Suprapubic skin (tissue), 4 donors: ENCODE measurements at places on chromosomes 2 and 18.

DNA sequence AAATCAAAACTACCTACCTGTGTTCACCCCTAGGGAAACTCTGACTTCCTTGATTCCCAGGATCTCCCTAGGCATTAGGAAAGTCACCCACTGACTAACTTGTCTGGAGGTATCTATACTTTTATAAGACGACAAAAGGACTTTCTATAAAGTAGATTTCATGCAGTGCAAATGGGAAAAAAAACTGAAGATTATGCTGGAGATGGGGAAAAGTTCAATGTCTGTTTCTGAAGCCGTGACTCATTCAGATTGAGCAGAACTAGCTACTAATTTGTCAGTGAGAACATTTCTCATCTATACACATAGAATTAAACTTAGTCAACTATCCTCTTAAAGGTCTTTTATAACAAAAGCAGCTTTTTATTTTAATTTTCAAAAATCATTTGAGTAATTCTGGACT lies 6.0 kb downstream of the SEPTIN10 start:
- no peak for DNase-seq

DNA sequence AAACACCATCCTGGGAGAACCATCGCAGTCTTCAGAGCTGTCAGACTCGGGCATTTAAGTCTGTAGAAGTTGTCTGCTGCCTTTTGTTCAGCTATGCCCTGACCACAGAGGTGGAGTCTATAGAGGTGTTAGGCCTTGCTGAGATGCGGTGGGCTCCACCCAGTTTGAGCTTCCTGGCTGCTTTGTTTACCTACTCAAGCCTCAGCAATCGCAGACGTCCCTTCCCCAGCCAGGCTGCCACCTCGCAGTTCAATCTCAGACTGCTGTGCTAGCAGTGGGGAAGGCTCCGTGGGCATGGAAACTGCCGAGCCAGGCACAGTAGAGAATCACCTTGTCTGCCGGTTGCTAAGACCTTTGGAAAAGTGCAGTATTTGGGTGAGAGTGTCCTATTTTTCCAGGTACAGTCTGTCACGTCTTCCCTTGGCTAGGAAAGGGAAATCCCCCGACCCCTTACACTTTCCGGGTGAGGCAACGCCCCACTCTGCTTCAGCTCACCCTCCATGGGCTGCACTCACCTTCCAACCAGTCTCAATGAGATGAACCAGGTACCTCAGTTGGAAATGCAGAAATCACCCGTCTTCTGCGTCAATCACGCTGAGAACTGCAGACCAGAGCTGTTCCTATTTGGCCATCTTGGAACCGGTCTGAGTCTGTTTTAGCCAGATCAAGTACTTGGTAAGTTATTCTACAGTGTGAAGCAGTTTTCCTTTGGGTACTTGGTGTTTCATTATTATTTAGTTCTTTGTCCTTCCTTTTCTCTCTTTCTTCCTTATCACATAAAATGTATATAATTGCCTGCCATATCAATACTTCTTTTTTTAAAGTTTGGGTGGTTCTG lies 71.5 kb downstream of the CDC42EP3 start:
- DNase-seq, result no peak

DNA sequence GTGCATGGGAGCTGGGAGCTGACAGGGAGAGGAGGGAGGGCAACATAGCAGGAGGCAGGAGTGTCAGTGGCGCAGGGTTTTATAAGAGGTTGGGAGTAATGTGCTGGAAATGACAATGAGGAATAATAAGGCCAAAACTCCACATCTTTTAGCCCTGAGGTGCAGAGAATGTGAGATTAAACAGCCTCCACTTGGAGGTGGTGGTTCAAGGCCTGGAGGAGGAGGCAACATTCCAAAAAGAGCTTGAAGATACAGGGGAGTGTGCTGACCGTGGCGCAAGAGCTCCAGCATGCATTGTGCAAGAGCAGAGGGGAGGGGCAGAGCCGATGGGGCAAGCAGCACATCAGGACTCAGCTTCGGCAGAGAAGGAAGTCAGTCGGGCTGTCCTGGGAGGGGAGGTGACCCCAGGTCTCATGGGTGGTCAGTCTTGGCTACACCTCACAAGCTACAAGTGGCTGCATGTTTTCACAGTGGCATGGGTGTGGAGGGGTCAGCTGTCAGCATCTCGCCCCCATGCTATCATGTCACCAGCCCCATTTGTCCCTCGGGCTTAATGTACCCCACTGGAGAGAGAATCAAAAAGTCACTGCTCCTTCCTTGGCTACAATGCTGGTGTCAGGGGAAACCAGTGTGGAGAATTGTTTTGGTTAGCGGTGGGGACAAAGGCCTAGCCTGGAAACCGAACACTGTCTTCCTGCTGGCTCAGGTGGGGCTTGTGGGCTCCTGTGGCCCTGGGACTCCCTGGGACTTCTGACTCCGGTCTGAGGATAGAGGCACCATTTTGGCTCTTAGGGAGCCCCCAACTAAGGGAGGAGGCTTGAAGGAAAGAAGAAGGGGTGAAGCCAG lies 208.0 kb downstream of the ZFP36L2 start:
- peak; percentile 94 for DNase-seq

DNA sequence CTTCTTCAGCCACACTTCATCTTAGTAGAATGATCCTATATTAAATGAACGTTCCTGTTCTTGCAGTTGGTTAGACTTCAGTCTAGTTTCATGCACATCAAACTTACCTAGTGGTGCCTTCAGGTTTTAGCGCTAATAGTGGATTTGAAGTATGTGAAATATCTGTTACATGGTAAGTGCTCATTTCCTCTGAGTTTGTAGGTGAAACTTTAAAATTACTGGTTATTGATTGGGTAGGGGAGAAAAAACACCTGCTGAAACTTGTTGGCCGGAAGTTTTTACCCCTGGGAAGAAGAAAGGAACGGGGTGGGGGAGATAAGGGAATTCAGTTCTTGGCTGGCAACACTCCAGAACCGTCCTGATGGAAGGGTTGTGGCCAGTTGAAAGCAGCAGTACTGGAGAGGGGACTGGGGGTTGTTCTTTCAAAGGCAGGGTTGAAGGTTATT lies 112.8 kb downstream of the SPTBN1 start:
- DNase-seq, result no peak

GRCh38 chr2:5164776-5165525 lies 527.2 kb upstream of the SOX11 start:
- DNase-seq, result no peak

GRCh38 chr2:127083819-127084503 lies 23.0 kb downstream of the BIN1 start:
- DNase-seq, result peak; percentile 89

GRCh38 chr2:219429958-219430606 lies 4.6 kb upstream of the SPEG start:
- no peak for DNase-seq

DNA sequence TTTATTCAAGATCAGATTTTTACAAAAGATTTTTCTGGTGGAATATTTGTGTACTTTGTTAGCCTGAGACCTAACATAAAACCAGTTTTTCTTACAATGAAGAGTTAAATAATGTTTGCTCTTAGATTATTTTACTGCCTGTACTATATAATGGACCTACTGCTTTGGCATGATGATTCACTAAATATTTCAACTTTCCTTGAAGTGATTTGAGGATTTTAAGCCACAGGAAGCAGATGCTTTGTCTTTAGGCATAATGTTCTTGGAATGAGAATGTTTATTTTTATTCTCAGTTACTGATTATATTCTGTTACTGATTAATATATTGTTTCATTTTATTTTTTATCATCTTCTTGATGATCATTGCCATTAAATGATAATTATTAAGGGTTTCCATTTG lies 175.3 kb upstream of the LRP1B start:
- no peak for DNase-seq

GRCh38 chr2:197975931-197976519 lies 171.6 kb downstream of the PLCL1 start:
- DNase-seq, result no peak

GRCh38 chr2:235049719-235050118 lies 97.9 kb downstream of the SH3BP4 start:
- peak; percentile 73 for DNase-seq

DNA sequence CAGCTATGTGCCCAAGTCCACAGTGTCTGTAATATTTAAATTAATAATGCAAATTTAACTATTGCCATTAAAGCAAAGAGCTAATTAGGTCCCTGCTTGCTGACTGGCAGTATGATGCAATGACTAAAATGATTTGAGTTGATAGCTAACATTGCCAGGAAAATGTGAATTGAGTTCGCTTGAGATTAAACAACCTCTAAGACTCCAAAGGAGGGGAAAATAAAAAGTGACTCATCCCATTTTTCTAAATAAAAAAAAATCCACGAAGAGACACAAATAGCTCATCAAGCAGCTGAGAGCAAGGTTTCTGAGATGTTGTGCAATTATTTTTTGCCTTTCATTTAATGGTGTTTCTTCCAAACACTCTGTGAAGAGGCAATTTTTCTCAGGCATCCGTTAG lies 413.0 kb downstream of the MTX2 start:
- DNase-seq, result no peak

DNA sequence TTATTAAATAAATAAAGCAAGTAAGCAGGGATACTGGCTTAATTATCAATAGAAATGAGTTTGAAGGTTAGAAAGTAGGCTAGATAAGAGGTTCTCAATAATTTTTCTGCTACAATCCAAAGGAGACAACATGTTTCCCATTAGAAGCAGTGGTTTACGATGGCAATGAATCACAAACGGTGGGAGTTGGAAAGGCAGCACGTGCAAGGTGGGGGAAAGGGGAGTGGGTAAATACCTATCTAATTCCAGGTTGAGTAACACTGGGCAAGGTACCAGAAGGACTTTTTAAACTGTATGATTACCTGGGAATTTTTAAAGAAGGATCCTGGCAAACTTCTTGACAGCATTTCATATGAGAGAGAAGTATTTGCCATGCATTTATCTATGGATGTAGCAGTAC lies 289.9 kb downstream of the NBAS start:
- no peak for DNase-seq

DNA sequence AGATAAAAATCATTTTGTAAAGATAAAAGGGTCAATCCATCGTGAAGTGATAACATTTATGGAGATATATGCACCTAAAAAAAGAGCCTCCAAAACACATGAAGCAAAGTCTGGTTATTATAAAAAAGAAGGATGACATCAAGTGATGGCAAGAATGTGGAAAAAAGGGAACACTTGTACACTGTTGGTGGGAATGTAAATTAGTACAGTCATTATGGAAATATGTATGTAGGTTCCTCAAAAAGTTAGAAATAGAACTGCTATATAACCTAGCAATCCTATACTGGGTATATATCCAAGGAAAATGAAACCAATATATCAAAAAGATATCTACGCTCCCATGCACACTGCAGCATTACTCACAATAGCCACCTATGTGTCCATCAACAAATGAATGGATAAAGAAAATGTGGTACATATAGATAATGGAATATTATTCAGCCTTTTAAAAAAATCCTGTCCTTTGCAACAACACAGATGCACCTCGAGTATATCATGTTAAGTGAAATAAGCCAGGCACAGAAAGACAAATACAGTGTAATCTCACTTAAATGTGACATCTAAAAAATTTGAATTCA lies 28.9 kb downstream of the ABCB11 start:
- no peak for DNase-seq

DNA sequence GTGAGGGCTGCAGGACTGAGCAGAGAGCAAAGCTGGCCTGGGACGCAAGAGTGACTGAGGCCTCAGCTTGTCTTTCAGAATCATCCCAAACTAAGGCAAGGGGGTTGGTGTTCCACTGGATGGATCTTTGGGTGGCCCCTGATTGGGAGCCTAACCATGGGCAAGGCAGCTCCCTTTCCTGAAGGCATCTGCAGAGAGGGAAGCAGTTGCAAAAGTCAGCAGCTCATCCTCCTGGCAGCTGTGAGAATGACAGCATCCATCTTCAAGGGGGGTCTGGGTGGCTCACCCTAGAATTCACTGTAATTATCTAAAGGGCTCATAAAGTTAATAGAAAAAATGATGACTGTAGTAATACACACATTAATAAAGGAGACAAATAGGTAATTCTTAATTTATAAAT lies 46.5 kb upstream of the RAB31 start:
- no peak for DNase-seq

DNA sequence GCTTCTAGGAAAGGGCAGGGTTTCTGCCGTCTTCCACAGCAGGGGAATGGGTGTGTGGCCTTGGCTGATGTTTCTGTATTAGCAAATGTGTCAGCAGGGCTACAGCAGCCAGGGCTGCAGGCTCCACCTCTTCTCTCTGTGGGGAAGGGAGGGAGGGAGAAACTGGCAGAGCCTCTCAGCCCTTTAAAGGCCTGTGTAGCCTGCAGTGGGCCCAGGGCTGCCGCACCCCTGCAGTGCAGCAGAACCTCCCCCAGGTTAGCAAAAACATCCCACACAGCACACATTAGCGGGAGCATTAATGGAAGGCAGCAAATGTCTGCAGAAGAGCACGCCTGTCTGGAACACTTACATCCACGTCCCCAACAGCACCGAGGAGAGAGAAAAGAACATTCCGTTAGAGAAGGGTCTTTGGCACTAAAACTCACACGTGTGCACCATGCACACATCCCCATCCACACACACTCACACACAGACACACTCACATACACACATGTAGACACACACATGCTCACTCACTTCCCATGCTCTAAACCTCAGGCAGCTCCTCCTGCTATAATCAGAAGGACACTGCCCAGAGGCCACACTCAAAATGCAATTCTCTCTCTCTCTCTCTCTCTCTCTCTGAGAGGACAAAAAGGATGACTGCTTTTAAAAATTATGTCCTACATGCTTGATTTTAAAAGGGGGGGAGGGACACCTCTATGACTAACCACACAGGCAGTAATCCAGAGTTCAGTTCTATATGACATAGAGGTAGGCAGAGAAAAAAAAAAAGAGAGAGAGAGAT lies 24.1 kb downstream of the MRPL35 start:
- no peak for DNase-seq

DNA sequence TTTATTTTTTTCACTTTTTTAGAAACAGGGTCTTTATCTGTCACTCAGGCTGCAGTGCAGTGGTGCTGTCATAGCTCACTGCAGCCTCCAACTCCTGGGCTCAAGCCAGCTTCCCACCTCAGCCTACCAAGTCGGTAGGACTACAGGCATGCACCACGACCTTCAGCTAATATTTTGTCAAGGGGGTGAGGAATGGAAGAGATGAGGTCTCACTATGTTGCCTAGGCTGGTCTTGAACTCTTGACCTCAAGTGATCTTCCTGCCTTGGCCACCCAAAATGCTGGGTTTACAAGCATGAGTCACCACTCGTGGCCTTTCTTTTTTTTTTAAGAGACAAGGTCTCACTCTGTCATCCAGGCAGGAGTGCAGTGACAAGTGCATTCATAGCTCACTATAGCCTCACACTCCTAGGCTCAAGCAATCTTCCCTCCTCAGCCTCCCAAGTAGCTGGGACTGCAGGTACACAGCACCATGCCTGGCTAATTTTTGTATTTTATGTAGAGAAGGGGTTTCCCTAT lies 13.4 kb downstream of the PPP1R7 start:
- DNase-seq, result no peak

- DNase-seq, result no peak
Observed at GRCh38 chr2:167345559-167345958, 457.3 kb downstream of the XIRP2 start.

- DNase-seq, result peak; percentile 86
Observed at GRCh38 chr2:181891966-181892798, 652 bp downstream of the ITPRID2 start.

DNA sequence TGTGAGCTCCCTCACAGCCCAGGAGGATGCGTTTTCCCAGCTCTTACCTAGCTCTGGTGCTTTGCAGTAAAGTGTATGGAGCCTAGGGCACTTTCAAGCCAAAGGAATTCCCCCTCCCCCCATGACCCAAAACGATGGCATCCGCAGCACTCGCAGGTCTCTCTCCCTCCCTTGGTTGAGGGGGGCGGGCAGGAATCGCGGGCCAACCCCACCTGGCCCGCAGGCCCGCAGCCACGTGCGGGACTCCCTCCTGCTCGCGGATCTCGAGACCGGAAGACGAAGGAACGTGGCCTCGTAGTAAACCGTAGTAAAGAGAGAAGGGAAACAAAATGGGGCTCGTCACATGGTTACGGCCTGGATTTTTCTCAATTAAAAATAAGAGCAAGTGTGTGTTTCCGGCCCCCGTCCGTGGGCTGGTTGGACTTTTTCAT lies 8.5 kb downstream of the IRS1 start:
- DNase-seq, result no peak
